ENCODE measurements at places on chromosomes 1 and 21.

- DNase-seq, result no peak
Observed at GRCh38 chr1:38243106-38243505, 196.5 kb upstream of the POU3F1 start.

DNA sequence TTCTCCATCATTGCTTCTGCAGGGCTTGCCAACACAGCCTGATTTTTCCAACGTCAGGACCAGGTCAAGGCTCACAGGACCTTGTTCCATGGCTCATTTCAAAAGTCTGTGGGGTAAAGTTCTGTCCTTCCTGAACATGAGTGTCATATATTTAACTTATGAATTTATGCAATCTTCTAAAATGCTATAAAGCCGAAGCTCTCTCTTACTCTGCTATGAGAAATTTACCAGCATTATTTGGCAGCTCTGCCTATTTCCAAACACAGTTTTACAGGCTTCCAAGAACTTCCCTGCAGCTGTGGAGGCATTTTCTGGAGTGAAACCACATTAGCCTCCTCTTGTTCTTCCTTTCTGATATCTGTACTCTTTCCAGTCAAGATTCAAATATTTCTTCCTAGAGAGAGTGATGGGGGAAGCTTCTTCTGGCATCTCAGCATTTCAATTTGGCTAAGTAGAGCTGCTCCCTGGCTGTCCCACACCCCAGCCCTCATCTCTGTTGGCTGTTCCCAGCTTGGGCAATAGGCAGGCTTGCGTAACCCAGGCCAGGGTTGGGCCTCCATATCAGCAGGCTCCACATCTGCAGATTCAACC lies 15.6 kb upstream of the HMGCS2 start:
- DNase-seq, result no peak

- no peak for DNase-seq
Observed at GRCh38 chr1:16905868-16906702, 10.3 kb downstream of the RNU1-2 start.

- DNase-seq, result no peak
Observed at GRCh38 chr1:38670544-38671122, 188.9 kb downstream of the RRAGC start.

DNA sequence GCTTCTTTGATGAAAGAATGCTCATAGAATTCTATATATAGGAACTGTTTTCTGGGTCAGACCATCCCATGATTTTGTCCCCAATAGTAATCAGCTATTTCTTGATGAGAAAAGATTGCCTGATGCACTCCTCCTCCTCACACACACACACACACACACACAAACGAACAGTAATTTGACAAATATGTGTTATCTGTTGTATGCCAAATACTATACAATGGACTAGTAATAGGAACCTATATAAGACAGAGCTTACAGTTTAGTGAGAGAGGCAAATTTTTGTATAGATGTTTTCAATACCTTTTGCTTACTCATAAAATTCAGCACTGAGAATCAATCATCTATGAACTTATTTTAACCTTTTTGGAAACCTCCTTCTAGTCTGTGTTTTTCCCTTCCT lies 76.8 kb downstream of the PLA2G4A start:
- no peak for DNase-seq

DNA sequence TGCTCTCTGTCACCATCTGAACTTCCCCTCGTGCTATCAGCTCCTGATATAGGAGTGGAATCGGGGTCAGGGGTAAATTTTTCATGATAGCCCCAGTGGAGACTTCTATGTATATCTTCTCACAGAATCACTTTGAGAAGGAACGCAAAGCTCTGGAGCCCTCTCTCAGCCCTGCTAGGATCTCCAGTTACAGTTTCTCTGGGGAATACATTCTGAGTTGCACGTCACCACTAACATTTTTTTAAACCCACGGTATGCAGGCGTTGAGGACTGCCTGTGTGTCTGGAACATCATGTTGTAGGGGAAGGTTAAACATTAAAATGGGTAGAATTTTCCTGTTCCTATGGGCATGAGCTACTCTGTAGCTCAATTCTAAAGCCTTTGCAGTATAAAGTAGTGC lies 116.4 kb upstream of the FAM78B start:
- DNase-seq, result no peak

DNA sequence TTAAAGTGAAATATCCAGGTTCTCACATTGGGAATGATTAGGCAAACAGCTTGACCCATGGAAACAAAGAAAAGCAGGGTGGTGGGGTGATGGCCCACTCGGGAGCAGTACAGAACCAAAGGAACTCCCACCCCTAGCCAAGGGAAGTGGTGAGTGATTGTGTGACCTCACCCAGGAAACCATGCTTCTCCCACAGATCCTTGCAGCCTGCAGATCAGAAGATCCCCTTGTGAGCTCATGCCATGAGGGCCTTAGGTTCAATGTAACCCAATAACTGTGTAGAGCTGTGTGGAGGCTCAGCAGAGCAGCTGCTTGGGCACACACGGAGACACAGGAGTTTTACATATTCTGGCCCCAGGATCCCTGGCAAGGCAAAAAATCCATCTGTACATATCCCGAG lies 311.8 kb upstream of the DPYD start:
- DNase-seq, result no peak

GRCh38 chr1:13722808-13723360 lies 22.9 kb downstream of the PRDM2 start:
- DNase-seq, result no peak

- DNase-seq, result no peak
Observed at GRCh38 chr1:232553050-232553754, 76.7 kb downstream of the SIPA1L2 start.

DNA sequence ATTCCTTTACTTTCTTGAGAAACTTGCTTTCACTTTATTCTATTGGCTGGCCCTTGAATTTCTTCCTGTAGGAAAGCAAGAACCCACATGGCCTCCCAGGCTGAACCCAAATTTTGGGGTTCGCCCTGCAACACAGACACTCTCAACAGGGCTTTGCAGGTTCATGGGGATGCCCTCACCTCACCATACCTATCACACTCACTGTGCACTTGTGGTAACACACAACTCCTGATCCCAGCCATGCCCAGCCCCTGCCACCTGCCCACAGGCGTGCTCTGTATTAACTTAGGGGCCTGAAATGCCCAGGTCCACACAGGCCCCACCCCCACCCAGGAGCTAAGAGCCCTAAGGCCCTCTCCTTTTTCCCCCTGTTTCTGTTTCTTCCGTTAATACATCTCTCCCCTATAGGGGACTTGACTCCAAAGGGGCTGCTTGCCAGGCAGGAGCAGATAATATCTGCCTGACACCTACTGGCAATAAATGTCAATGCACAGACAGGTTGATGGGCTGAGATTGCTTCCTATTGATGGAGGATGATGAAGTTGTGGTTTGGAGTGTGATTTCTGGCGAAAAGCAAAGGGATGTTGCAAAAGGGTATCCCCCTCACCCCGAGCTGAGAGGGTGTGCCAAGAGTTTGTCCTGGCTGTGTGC lies 171.5 kb downstream of the AJAP1 start:
- no peak for DNase-seq

DNA sequence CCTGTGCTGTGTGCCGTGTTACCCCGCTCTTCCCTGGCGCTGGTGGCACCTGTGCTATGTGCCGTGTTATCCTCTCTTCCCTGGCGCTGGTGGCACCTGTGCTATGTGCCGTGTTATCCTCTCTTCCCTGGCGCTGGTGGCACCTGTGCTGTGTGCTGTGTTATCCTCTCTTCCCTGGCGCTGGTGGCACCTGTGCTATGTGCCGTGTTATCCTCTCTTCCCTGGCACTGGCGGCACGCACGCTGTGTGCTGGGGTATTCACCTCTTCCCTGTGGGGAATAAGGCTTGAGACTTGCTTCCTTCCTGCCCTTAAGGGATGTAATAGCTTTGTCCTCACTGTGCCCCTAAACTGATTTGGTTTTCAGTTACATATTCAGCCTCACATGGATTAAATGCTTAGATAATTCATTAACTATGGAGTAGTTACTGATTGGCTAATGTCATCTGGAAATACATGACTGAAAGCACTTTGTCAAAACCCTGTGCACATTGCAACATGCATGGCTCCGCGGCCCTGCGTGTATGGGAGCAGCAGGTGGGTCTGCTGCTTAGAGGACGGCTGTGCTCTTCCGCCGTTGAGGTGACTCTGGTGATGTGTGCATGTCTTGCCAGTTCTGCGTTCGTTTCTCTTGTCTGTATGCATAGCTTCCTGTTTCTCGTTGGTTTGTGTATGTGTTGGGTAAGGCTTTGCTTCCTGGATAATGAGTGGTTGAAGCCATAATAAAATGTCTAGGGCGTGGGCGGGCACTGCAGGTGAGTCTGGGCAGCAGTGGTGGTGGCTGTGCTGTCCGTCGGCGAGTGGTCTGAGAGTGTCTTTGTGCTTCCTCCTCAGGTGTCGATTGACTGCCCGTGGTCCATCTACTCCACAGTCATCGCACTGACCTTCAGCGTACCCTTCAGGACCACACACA lies 17.9 kb upstream of the PWP2 start:
- DNase-seq, result no peak

DNA sequence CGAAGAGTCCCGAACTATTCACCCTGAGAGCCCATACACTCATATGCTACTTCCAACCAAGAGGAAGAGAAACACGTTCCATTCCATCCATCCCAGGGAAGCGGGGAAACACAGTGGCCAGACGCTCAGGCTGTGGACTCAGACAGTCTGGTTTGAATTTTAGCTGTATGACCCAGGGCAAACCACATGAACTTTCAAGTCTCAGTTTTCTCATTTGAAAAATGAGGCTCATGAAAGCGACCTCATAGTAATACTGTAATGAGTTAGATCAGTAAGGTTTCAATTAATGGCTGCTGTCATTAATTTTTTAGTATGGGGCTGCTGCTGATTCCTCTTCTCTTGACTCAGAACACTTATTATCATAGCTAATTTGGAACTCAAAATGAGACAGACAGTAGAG lies 1.5 kb downstream of the FCRL4 start:
- DNase-seq, result no peak

DNA sequence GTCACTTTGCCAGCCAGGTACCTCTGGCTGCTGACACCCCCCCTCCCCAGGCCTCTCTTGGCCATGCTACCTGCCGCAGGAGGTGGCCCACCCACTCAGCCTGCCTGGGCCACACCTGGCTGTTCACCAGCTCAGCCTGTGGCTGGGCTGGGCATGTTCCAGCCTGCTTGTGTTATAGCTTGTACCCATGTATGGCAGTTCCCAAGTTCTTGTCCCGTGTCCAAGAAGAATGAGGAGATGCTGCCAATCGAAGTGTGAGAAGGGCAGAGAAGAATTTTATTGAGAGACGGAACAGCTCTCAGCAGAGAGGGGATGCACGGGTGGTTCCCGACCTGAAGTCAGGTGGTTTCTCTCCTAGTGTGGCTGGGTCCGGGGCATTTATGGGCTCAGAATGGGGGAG lies 3.9 kb upstream of the MMEL1 start:
- DNase-seq, result no peak

GRCh38 chr1:10960411-10961299 lies 51.8 kb upstream of the TARDBP start:
- DNase-seq, result peak; percentile 77

GRCh38 chr21:44350773-44351481 lies 2.5 kb upstream of the TRPM2 start:
- DNase-seq, result no peak

- no peak for DNase-seq
Observed at GRCh38 chr1:42777852-42778251, 6.9 kb upstream of the TMEM269 start.

All from activated T-cell treated with anti-CD3 and anti-CD28 coated beads for 24 hours (primary cell).